ENCODE measurements at places on chromosomes 3 and 15.

DNA sequence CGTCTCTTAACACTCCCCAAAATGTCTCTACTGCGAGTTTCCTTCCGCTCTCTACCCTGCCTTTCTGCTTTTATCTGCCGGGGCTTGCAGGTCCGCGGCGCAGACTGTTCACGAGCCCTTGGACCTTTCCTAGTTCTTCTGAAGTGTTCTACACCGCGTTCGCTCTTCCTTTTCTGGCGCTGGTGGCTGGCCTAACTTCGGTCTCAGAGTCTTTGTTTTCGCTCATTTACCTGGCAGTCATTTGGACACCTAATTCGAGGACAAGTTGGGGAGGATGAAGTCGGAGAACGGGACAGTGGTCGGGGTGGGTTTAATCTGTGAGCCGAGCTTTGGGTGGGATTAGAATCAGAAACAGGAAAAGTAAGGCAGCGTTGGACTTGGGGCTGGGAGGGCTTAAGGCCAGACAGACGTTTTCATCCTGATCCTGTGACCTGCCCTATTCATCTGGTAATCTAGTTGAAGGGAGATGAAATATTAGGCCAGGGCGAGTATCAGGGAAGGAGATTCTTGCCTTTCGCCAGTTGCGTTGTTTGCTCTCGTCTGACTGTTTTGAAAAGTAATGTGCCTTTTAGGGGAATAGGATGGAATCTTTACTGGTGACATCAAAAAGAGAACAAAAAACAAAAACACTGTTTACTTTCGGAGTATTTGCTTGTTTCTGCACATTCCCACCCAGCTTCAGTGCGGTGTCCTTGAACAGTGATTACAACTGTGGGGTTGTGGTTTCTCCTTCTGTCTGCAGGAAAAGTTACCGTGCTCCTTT is 1.8 kb downstream of the DIPK2A start:
- DNase-seq = peak; percentile 77

GRCh38 chr3:195103623-195104022 is 167.3 kb downstream of the XXYLT1 start:
- no peak for DNase-seq

GRCh38 chr3:150006794-150007193 is 36.1 kb upstream of the PFN2 start:
- DNase-seq = no peak

GRCh38 chr15:67768313-67768977 is 56.9 kb upstream of the SKOR1 start:
- DNase-seq = no peak

GRCh38 chr15:28786521-28786920 is 61.9 kb downstream of the GOLGA6L7 start:
- no peak for DNase-seq

- DNase-seq = no peak
Measured at GRCh38 chr3:117868766-117869165, 1159.2 kb downstream of the TUSC7 start.

- no peak for DNase-seq
Measured at GRCh38 chr15:53910236-53910849, 67.9 kb upstream of the UNC13C start.

GRCh38 chr15:46523701-46524100 is 888.9 kb downstream of the SQOR start:
- no peak for DNase-seq

DNA sequence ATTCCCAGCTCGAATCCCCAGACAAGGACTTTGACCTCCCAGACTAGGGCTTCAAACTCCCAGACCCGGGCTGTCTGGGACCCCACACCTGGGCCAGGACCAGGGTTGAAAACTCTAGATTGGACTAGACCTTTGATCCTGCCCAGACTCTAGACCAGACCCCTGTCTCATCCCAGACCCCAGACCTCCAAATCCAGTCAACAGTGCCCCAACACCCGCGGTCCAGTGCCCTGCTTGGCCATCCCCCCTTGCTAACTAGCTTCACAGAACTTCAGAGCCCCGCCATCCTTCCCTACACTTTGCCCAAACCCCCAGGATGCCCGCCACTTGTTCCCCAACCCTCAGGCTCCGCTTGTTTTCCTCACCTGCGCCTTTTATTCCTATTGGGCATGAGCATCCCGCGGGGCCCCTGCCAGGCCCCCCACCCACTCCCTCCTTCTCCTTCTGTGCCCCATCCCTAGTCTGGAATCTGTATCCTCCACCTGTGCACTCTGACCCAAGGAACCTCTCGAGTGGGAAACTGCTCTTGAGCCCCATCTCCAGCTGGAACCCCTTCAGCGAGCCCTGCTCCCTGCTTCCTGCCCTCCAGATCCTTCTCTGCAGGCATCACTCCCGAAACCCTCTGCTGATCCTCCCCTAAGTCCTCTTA is 604 bp downstream of the GNAI2 start:
- no peak for DNase-seq

GRCh38 chr3:52432691-52433141 is 12.2 kb downstream of the SEMA3G start:
- DNase-seq = no peak
